IPS-NIHi11 (cell line): ENCODE measurements at places on chromosomes 5 and 9.

- no peak for DNase-seq
Observed at GRCh38 chr5:132270706-132271105, 13.2 kb downstream of the PDLIM4 start.

DNA sequence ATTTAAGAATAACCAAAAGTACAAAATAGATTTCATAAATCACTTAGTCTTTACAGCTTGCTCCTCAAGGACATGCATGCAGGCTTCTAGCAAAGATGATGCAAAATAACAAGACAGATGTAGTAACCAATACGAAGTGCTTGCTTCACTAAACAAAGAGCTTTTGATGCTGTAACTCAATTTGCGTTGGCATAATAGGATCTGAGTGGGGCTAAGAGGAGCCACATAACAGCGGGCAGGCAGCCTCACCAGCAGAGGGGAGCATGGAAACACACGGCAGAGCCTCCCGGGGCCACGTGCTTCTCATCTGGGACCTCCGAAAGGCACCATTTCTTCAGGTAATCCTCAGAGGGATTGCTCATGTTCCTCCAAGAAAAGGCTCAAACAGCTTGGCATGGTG is 139.7 kb downstream of the C5orf15 start:
- DNase-seq: no peak

DNA sequence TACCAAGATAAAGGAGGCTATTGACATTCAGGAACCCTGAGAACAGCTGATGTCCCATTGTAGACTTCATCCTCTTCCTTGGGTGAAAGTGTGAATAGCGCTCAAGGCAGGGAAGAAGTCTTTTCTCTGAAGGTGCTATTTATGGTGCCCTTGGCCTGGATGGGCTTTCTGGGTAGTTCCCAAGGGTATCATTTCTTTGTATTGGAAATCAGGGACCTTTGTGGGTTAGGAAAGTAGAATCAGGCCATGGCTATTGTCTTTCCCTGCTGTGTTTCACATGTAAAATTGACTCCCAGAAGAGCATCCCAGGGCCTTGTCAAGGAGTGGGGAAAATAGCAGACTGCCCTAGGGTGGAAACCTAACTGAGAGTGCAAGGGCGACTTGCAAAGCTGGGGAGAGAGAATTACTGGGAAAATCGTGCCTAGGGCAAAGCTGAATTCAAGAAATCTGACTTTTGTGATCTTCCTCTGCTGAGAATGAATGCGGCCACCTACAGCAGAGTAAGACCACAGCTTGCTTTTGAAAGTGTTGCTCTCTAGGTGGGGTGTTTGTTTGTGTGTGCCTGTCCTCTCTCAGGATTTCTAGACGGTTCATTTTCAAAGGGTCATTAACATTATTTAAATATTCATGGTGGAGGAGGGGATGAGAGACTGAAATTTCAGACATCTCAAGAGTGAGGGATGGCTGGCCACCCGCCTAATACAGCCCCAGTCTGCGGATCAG is 160.6 kb downstream of the C9orf152 start:
- DNase-seq: peak; percentile 20

DNA sequence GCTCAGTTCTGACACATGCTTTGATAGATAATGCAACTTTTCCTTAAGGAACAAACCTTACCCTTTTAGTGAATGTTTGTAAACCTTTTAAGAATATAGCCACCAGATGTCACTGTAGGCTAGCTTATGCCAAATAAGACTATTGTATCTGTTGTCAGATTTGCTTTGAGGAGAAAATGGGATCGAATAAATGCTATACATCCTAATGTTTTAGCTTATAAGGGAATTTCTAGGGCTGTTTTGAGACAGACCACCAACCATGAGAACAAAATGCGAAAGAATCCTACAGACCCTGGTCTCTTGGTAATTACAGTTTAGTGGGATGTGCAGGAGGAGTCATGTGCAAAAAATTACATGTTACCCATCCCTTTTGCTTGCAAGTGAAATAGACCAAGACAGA is 127.6 kb upstream of the NMUR2 start:
- peak; percentile 48 for DNase-seq

DNA sequence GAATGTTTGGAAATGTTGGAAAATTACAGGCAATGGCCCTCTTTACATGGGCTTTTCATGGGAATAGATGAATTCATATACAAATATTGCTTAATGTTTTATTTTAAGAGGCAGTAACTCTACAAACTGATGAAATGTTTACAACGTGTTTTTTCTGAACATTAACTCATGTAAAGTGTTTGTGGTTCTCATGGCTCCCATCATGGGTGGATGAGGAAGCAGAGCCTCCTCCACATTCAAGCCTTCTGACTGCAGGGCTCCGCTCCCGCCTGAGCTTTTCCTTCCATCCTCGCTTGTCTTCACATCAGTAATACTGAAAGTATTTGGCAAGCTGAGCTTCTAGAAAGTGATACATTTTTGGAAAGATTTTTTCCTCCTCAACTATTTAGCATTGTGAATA is 204.2 kb downstream of the ARHGAP26 start:
- no peak for DNase-seq
